Bladder microvascular endothelial cell (primary cell): ENCODE measurements at places on chromosomes 6 and 20. TPM values are rescaled to one million over a fixed set of nuclear protein-coding genes. Genes with fewer than 3 reads are reported as not detected.

ZSCAN9 gene
- 9.4 and 16.9 TPM in 2 replicates for total RNA-seq

SPEF1 gene
- 0.13 TPM in 1 of 2 replicates, not detected in the other for total RNA-seq

PRSS35 gene
- total RNA-seq, result 0.16 TPM in 1 of 2 replicates, not detected in the other

TPD52L2 gene
- total RNA-seq, result 100 and 164 TPM in 2 replicates

PKIB gene
- total RNA-seq, result 0.13 TPM in 1 of 2 replicates, not detected in the other
